ENCODE measurements at places on chromosomes 2 and 18.

DNA sequence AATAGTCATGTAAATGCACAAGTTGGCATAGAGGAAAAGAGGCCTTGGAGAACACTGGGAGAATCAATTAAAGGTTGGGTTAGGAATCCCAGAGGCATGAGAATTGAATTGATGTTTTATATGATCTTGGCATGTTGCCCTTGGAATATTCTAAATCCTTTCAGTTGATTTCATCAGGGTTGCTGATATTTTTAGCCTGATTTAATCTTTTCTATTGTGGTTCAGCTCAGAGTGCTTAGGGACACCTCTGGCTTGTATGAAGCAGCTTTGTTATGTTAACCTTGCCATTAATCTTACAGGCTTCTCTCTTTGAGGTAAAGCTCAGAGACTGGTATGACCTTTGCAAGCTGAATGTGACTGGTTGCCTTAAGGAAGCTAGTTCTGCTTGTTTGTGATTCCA lies 64.4 kb upstream of the LYPD6B start:
- no peak for DNase-seq

- DNase-seq: no peak
These were observed 521.5 kb upstream of the RAB6C start for GRCh38 chr2:129458006-129458405.

- no peak for DNase-seq
These were observed 171.0 kb downstream of the GRB14 start for GRCh38 chr2:164450278-164450677.

GRCh38 chr18:23088310-23088709 lies 47.0 kb upstream of the CABLES1 start:
- DNase-seq: no peak

DNA sequence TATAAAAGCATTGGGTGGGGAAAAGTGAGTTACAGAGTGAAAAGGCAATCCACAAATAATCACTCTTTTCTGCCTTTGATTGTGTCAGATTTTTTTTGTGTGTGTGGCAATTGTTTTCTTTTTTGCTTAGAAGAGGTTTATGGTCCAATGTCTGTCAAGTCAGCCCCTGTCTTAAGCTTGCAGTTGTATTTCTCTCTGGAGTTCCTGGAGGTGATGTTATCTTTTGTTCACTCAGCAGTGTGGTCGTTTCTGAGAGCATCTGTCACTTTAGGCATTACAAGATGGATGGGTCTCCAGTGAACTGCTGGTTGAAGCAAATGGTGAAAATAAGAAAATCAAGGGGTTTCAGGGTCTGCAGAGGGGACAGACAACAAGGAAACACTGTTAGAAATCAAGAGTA lies 121.3 kb downstream of the GREB1L start:
- no peak for DNase-seq

- DNase-seq: peak; percentile 86
These were observed 20.7 kb upstream of the DNAH6 start for GRCh38 chr2:84495539-84496146.

DNA sequence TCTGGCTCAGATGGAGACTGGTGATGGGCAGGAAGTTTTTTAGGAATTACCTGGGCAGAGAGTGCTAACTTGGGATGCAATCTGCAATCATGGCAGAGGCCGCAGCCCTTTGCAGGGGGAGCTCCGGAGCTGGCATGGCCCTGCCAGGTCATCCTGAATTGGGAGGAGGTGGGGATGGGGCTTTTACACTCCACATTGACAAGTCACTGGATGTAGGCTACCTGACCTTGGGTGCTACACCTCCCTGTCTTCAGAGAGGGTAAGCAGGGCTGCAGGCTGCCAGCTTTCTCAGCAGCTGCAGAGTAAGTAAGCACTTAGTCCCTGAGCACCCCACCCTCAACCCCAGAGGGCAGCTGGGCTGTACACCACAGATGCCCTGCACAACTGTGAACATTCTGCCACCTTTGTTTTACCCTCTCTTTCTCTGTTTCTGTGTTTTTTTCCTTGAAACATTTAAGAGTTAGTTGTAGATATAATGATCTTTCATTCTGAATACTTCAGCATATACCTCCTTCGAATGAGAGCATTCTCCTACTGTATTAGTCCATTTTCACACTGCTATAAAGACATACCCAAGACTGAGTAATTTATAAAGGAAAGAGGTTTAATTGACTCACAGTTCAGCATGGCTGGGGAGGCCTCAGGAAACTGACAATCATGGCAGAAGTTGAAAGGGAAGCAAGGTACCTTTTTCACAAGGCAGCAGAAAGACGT lies 6.8 kb upstream of the HS1BP3 start:
- DNase-seq: no peak

DNA sequence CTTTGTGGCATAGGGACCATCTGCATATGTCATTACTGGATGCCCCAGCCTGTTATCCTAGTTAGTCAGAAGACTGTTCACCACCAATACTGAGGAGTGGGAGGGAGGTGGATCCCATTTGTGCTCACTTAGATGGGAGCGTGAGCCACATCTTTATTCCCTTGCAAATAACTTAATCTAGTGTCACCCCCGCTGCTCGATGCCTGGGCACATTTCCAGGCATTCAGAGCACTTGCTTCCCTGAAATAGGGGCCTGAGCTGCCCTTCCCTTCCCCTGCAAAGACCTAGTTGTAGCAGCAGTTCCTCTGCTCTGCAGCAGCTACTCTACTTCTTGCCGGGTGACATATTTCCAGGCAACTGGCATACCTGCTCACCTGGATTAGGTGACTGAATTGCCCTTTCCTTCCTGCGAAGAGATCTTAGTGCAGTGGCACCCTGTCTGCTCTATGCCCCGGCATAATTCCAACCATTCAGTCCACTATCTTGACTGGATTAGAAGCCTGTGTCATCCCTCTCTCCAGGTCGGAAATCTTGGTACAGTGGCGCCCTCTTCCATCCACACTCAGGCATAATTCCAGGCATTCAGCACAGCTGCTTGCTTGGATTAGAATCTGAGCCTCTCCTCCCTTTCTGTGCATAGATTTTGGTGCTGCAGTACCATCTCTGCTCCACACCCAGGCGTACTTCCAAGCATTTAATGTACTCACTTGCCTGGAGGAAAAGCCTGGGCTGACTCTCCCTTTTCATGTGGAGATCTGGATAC lies 1389.1 kb upstream of the TMEFF2 start:
- DNase-seq: peak; percentile 20

- peak; percentile 50 for DNase-seq
These were observed 119.5 kb upstream of the MCFD2 start for GRCh38 chr2:47034973-47035609.

- peak; percentile 79 for DNase-seq
These were observed 3.2 kb downstream of the PIGN start for GRCh38 chr18:62183578-62184195.

GRCh38 chr2:56128235-56128634 lies 55.6 kb upstream of the CCDC85A start:
- DNase-seq: peak; percentile 5

- no peak for DNase-seq
These were observed 95.8 kb downstream of the TGOLN2 start for GRCh38 chr2:85231952-85232351.

GRCh38 chr18:67518566-67518965 lies 2.0 kb upstream of the DSEL start:
- no peak for DNase-seq

DNA sequence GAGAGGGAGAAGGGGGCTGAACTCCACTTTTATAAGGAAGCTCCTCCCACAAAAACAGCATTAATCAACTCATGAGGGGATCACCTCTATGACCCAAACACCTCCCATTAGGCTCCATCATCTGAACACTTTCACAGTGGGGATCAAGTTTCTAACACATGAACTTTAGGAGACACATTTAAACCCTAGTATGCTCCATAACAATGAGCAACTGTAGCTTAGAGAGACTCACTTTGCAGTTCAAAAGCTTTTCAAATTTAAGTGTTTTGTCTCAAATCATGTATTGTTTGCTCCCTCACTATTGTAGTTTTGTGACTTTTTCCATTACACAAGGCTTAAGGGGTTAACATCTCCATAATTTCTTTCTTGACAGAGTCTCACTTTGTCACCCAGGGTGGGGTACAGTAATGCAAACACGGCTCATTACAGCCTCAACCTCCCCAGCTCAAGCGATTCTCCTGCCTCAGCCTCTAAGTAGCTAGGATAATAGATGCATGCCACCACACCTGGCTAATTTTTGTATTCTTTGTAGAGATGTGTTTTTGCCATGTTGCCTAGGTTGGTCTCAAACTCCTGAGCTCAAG lies 352.7 kb upstream of the CDH20 start:
- DNase-seq: no peak

DNA sequence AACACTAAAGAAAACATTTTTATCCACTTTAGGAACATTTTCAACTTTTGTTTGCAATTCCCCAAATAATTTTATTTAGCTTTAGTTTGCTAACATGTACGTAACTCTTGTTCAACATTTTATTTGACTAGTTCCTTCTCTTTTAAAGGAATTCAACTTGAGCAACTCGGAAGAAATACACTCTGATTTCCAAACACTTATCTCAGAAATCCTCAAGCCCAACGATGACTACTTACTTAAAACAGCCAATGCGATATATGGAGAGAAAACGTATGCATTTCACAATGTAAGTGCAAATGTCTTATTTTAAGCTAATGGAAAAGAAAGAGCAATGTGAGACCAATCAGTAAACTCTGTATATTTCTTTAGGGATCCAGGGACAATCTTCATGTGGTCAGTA lies 10.1 kb downstream of the SERPINB10 start:
- no peak for DNase-seq

DNA sequence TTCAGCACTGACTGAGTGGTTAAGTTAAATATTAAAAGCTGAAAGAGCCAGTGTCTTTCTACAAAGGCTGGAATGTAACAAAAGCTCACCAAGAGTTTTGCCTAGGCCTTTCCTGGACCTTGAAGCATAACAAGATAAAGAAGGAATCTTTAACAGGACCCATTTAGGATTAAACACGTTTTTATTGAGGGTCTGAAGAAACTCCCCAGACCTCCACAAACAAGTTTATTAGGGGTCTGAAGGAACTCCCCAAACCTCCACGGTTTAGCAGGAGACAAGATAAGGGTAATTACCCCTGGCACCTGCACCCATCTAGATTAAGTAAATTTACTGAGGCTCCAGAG lies 104.0 kb downstream of the ACAA2 start:
- no peak for DNase-seq

GRCh38 chr2:207046724-207047123 lies 107.4 kb downstream of the CPO start:
- peak; percentile 59 for DNase-seq

DNA sequence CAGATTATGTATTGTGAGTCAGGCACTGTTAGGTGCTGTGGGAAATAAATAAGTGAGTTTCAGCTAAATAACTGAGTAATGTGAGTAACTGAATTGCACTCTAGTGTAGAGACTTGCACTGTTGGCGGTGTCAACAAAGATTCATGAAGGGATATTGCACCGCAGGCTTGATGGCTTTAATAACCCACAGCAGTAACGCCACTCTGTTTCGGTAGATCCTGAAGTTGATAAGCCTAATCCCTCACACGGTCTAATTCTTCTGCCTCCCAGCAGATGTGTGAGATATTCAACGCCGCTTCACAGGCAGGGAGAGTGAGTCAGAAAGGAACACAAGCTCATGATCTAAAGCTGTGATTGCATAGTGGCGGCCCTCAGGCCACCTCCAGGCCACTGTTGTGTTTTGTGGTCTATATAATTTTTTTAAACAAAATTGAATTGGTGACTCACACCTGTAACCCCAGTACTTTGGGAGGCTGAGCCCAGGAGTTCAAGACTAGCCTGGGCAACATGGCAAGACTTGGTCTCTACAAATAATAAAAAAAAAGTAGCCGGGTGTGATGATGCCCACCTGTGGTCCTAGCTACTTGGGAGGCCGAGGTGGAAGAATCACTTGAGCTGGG lies 94.3 kb downstream of the LIPG start:
- DNase-seq: peak; percentile 90

- no peak for DNase-seq
These were observed 90.7 kb downstream of the DDX1 start for GRCh38 chr2:15682354-15682753.
